Gastrocnemius medialis (tissue), 4 donors: ENCODE measurements at places on chromosomes 11 and 22.

- H3K27me3 ChIP-seq: no peaks in the 10 kb centered on the region
- no peaks in the 10 kb centered on the region for H3K36me3 ChIP-seq
These were observed 23.5 kb upstream of the P2RY2 start for GRCh38 chr11:73194593-73194992.

GRCh38 chr11:44466531-44467205 is 98.8 kb upstream of the CD82 start:
- H3K27ac ChIP-seq: no peak overlapping the region
- no peaks in the 10 kb centered on the region for H3K4me1 ChIP-seq
- DNase-seq: no peak
- H3K4me3 ChIP-seq: no peak overlapping the region
- H3K27me3 ChIP-seq: no peaks in the 10 kb centered on the region
- no peaks in the 10 kb centered on the region for H3K36me3 ChIP-seq

- no peaks in the 10 kb centered on the region for H3K27me3 ChIP-seq
- no peak for DNase-seq
- H3K4me1 ChIP-seq: peaks cover 3% of the 10 kb centered on the region
- no peak overlapping the region for H3K4me3 ChIP-seq
- peaks cover 15% of the 10 kb centered on the region for H3K36me3 ChIP-seq
- peak overlapping the region; percentile 20 for H3K27ac ChIP-seq
These were observed 129.0 kb downstream of the ETS1 start for GRCh38 chr11:128458321-128458720.

GRCh38 chr11:121249039-121249663 is 43.4 kb upstream of the SC5D start:
- H3K27ac ChIP-seq: no peak overlapping the region
- no peaks in the 10 kb centered on the region for H3K4me1 ChIP-seq
- peak overlapping the region; percentile 27 for H3K4me3 ChIP-seq
- H3K36me3 ChIP-seq: no peaks in the 10 kb centered on the region

DNA sequence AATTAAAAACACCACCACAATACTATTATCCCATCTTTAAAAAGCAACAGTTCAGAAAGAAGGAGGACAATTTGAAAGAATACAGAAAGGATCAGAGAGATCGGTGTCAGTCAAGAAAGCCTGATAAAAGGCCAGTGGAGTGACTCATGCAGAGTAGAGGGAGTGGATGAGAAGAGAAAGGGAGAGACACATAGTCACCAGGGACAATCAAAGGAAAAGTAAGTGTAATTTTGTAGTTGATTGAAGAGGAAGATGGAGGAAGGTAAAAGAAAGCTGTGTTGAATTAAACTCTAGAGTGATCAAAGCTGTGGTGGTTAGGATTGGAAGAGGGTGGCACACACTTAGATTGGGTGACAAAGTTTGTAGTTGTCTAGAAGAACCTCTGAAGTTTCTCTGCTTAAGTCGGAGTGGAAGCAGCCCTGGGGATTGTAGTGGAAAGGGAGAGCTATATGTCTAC is 14.1 kb downstream of the SPECC1L start:
- peaks cover 43% of the 10 kb centered on the region for H3K4me1 ChIP-seq
- no peak overlapping the region for H3K4me3 ChIP-seq
- no peak overlapping the region for H3K27ac ChIP-seq
- DNase-seq: no peak
- no peaks in the 10 kb centered on the region for H3K36me3 ChIP-seq

DNA sequence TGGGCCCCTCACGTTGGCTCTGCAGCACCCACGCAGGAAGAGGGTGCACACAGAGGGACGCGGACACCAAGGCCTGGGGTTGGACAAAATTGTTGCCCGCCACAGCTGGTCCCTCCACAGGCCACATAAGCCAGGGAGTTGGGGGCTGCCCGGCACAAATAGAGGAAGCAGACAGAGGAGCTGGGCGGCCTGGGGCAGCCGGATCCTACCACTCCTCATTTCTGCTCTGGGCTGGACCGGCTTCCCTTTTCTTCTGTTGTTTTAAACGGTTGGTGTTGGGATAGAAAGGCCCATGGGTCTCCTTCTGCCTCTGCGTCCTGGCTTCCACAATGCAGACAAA is 36.4 kb upstream of the LINC01488 start:
- no peaks in the 10 kb centered on the region for H3K27me3 ChIP-seq
- no peaks in the 10 kb centered on the region for H3K36me3 ChIP-seq
- peak overlapping the region; percentile 40 for H3K27ac ChIP-seq
- H3K4me1 ChIP-seq: peaks cover 40% of the 10 kb centered on the region
- H3K4me3 ChIP-seq: peak overlapping the region; percentile 28

GRCh38 chr11:16289541-16289940 is 66.8 kb downstream of the SOX6 start:
- H3K36me3 ChIP-seq: no peaks in the 10 kb centered on the region
- H3K4me3 ChIP-seq: no peak overlapping the region
- no peak for DNase-seq
